Stimulated activated CD4-positive, alpha-beta T cell treated with anti-CD3 and anti-CD28 coated beads, Interleukin-2, amount 100 ng/mL, for 4 hours (primary cell): ENCODE measurements at places on chromosomes 2 and 18.

GRCh38 chr2:85828725-85829124, 60.1 kb downstream of the ST3GAL5 start:
- no peak for DNase-seq

GRCh38 chr2:113124181-113124961, 3.0 kb upstream of the IL1RN start:
- no peak for DNase-seq

DNA sequence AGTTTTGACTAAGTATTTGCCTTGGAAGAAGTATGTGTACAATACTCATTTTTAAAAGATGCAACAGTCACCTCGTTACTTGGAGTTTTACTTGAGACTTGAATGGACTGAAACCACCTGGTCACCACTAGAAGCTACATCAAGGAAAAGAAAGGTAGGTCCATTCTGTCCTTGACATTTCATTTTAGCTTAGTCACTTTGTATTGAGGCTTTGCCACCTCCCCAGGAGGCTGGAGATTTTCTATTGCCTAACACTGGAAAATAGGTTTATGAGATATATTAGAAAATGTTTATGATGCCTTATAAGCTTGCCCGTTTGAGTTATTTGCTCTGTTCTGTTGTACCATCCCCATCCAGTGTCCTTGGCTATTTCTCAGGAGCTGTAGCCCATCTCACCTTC, 107.9 kb upstream of the ETAA1 start:
- DNase-seq = no peak

GRCh38 chr2:183035954-183036669, 2.1 kb downstream of the NCKAP1 start:
- no peak for DNase-seq

- DNase-seq = no peak
These were observed 265.4 kb downstream of the NUP35 start for GRCh38 chr2:183389546-183390080.

GRCh38 chr2:189582809-189583192, 2.2 kb upstream of the SLC40A1 start:
- no peak for DNase-seq

GRCh38 chr2:110677080-110677479, 783 bp downstream of the BUB1 start:
- no peak for DNase-seq

DNA sequence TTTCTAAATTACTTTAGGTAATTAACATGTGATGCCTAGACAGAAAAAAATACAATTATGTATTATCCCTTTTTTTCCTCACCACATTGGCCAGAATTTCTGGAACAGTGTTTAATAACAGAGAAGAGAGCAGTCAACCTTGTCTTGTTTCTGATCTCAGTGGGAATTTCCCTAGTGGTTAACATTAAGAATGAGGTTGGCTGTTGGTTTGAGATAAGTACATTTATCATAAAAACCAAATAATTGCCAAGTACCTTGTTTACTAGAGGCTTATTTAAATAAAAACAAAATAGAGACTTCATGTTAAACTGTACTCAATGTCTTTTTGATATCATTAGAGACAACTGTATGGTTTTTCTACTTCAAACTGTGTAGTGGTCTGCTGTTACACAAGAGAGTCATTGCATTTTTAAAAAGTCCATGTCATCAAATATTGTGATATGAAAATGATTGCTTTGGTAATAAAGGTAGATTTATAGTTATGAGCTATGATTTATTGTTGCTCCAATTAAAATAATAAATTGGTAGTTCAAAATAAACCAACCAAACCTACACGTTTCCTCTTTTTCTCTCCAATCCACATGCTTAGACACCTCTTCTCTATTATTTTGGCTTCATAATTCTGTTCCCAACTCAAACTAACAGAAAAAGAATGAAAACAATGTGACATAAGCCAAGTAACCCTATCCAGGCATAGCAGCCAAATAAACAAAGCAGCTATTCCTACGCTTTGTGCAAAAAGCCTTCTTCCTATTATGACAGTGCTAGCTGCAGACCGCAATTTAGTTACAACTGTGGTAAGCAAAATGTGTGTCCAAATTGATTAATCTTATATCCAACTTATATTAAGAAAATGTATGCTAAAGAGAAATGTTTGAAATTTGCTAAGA, 20.9 kb upstream of the TANK start:
- DNase-seq = no peak

DNA sequence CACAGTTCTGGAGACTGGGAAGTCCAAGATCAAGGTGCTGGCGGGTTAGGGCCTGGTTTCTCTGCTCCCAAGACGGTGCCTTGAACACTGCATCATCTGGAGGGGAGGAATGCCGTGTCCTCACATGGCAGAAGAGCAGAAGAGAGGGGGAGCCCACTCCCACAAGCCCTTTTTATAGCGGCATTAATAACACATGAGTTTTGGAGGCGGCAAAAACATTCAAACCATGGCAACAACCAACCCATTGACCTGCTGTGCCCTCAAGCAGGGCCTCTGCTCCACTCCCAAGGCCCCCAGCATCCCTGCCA, 62.0 kb downstream of the SMAD7 start:
- DNase-seq = no peak

- DNase-seq = no peak
These were observed 67.2 kb downstream of the KCTD1 start for GRCh38 chr18:26480897-26481795.

DNA sequence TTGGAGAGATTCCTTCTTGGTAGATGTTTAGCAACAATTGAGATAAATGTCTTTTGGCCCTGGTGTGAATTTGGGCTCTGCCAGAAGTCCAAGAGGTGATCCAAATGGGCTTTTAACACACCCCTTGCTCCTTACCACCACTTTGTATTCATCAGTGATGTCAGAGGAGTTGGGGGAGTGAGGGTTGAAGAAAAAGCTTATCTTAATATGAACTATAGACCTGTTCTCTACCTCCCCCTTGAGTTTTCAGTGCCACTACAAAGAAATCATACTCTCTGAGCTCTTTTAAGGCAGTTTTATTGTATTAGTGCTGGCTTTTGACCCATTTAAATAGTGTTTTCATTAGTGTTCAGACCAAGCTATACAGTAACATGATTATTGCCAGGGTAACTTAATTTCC, 229.1 kb downstream of the PHLPP1 start:
- no peak for DNase-seq

- DNase-seq = no peak
These were observed 218.1 kb downstream of the TPGS2 start for GRCh38 chr18:36610661-36611060.

DNA sequence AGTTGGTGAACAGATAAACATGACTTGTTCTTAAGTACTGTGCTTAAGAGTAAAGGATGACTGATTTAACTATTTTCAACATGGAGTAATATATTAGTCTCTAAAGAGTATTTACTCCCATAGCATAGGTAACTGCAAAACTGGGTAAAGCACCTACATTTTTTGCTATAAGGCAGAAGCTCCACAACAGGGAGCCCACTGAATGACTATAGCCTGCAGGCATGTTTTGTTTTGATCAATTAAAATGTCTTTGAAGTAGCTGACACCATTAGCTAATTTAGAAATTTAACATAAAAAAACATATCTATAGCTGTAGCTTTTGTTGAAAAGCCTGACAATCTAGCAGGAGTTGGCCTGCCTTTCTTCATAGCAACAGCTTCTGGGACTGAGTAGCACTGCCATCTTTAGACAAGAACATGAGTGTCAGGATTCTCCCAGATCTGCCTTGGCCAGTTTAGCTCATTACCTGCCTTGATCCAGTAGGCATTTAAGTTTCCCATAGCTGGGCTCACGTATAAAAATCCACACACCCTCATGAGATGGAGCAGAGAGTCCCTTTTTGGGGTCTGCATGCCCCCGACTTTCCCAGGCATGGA, 1935.1 kb upstream of the PIK3C3 start:
- no peak for DNase-seq

GRCh38 chr2:136985044-136985443, 219.7 kb downstream of the THSD7B start:
- no peak for DNase-seq

DNA sequence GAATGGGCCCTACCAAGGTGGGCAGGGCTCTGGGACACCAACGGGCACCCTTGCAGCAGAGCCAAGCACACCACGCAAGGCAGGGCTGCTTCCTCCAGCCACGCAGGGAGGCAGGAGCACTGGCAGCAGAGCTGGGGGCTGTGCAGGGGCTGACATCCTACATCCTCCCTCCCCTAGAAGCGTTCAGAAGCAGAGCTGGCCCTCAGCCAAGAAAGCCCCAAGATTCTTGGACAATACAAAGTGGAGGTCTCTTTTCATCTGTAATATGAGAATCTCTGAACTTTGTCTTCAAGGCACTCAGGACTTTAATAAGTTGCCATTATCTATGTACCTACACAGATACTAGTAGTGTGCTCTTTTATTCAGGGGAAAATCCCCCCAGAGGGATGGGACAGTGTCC, 128.1 kb upstream of the AGAP1 start:
- DNase-seq = no peak

DNA sequence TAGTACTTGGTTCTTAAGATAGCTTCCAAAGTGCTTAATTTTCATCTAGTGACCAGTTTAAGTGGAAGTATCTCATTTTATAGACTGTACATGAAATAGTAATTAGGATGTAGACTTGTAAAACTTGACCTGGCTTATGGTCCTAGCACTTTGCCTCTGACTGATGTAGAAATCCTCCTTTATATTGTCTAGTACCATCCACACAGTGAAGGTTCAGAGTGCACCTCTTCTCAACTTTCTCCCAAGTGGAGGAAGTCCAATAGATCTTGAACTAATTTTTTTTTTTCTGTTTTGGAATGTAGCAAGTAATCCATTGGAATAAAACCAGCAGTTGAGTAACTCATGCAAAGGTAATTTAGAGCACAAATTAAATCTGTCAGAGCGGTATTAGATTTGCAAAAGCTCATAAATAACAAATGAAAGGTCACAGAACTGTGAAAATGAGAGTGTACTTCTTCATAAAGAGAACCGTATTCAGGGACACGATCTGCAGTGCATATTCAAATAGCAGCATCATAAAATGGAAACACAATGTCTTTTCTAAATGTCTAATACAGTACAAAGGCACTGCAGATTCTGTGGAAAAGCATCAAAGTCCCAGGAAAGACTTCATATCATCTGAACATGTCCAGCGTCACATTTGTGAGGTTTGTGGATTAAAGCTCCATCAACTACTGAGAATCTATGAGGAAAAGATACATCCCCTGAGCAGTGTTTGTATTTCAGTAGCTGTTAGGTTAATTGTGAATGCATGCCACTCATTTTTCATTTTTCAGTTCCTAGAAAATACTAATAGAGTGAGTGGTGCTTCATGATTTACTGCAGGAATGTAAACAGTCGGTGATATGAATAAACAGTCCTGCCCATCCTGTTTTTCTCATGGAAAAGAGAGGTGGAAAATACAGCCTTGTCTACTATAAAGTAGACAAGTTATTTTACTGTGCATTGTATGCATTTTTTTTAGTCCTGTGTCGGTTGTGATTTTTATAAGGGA, 100.7 kb downstream of the LYPD6 start:
- DNase-seq = no peak

GRCh38 chr2:25076749-25077148, 34.9 kb downstream of the EFR3B start:
- no peak for DNase-seq

- DNase-seq = no peak
These were observed 102.5 kb downstream of the FIGN start for GRCh38 chr2:163633291-163633690.

- DNase-seq = no peak
These were observed 60.2 kb downstream of the RALBP1 start for GRCh38 chr18:9535430-9535991.

GRCh38 chr2:45879406-45879805, 227.9 kb downstream of the PRKCE start:
- no peak for DNase-seq

DNA sequence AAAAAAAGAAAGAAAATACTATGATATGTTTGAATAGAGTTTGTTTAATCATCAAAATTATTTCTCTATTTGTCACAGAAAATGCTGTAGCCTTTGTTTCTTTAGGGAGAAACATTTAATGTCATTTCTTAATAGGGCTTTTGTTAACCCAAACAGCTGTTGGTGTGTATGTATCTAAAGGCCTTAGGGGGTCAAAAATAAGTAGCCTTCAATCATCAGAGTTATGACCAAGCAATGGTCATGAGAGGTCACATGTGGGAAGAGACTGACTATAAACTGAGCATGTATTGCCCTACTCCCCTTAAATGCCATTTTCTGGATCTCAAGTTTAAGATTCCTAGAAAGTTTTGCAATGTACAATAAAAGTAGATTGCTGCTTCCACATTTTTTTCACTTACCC, 22.7 kb downstream of the HNMT start:
- no peak for DNase-seq

DNA sequence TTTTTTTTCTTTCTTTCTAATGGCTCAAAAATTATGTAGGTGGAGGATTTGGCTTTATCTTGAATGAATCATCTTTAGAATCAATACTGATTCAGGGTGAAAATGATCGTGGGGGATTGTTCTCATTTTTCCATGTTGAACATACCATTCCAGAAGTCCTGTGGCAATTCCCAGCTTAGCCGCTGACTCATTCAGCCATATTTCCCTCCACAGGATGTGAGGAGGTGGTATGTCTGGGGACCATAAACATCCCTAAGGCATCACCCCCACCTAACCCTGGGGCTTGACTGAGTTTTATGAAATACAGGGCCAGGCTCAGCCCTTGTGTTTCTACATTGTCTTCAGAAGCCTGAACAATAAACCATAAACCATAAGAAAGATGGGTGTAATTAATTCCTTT, 92.7 kb upstream of the FN1 start:
- no peak for DNase-seq

- no peak for DNase-seq
These were observed 40.1 kb downstream of the MTCL1 start for GRCh38 chr18:8745355-8746014.

GRCh38 chr2:172307800-172308199, 119.6 kb upstream of the ITGA6 start:
- DNase-seq = no peak

DNA sequence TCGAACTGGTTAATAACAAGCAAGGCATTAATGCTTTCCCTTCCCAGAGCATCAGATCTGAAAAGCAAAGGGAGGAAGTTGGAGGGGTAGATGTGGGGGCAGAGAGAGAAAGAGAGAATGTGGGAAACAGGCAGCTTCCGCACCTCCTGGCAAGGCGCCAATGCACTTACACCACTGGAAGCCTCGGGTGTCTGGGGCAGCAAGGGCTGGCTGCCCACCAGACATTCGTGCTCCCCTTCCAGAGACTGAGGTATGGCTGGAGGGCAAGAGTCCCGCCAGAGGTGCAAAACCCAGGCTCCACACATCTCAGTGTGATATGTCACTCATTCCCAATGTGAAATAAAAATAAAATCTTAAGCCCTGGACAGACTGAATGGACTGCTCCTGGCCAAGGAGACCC, 46.4 kb downstream of the TEX51 start:
- no peak for DNase-seq

GRCh38 chr18:77124452-77124922, 8.1 kb downstream of the MBP start:
- DNase-seq = no peak
